ENCODE measurements at places on chromosomes 5 and 9. TPM values are rescaled to one million over a fixed set of nuclear protein-coding genes. Genes with fewer than 3 reads are reported as not detected.

The ACTBL2 gene
- 0.50 TPM for total RNA-seq

The CEL gene
- 0.50 TPM for total RNA-seq

The GDA gene
- not detected for total RNA-seq

The PRRX2 gene
- total RNA-seq, result 0.33 TPM

The RARS1 gene
- 79.7 TPM for total RNA-seq

The AQP3 gene
- total RNA-seq, result 6.0 TPM

The CAMK2A gene
- total RNA-seq, result 0.33 TPM

The GRIN3A gene
- not detected for total RNA-seq

The FOXD4L3 gene
- total RNA-seq, result 0.61 TPM

The PCDHAC1 gene
- total RNA-seq, result 3.3 TPM

The CCNO gene
- total RNA-seq, result 2.7 TPM

The PCDHA3 gene
- total RNA-seq, result not detected

The ZNF367 gene
- total RNA-seq, result 7.9 TPM

The NME5 gene
- 1.6 TPM for total RNA-seq

The BHMT gene
- not detected for total RNA-seq

The MYOT gene
- total RNA-seq, result 0.12 TPM

The SUSD3 gene
- not detected for total RNA-seq

The NR5A1 gene
- not detected for total RNA-seq

The NUTM2F gene
- not detected for total RNA-seq

The OXCT1 gene
- 18.2 TPM for total RNA-seq

The HSD17B3 gene
- not detected for total RNA-seq

The SLC36A3 gene
- total RNA-seq, result not detected

The WWC1 gene
- 17.8 TPM for total RNA-seq

The CER1 gene
- total RNA-seq, result not detected

The SPATA31A3 gene
- not detected for total RNA-seq

The LRRC19 gene
- total RNA-seq, result not detected

The CCDC171 gene
- total RNA-seq, result 2.8 TPM

The GMCL2 gene
- not detected for total RNA-seq

The EIF4E1B gene
- total RNA-seq, result not detected

The DNAH5 gene
- 1.1 TPM for total RNA-seq

The TSLP gene
- total RNA-seq, result 1.0 TPM

The OR2K2 gene
- not detected for total RNA-seq

The SLC34A3 gene
- total RNA-seq, result not detected

The LHX3 gene
- not detected for total RNA-seq

The MARCHF11 gene
- total RNA-seq, result not detected

The SNCAIP gene
- under 0.01 TPM for total RNA-seq

The SPAG8 gene
- not detected for total RNA-seq

The ARSI gene
- 6.0 TPM for total RNA-seq

The GABBR2 gene
- total RNA-seq, result not detected

The CATSPER3 gene
- not detected for total RNA-seq

The RAB3C gene
- total RNA-seq, result not detected

The IFNA21 gene
- not detected for total RNA-seq

The ITGA1 gene
- 14.6 TPM for total RNA-seq

The ZDHHC12 gene
- total RNA-seq, result 61.3 TPM

The WDR38 gene
- total RNA-seq, result not detected

The SAXO1 gene
- total RNA-seq, result not detected

The TAS2R1 gene
- total RNA-seq, result not detected

The BTNL3 gene
- total RNA-seq, result not detected

The FOXI1 gene
- not detected for total RNA-seq

The PIP5K1B gene
- 0.17 TPM for total RNA-seq

The C1QTNF3 gene
- 0.53 TPM for total RNA-seq

The NIPBL gene
- total RNA-seq, result 46.5 TPM

The FGF18 gene
- 0.16 TPM for total RNA-seq

The MCC gene
- total RNA-seq, result 77.3 TPM

The OR2Y1 gene
- not detected for total RNA-seq

The MSX2 gene
- total RNA-seq, result 3.3 TPM

Measured in mammary epithelial cell (primary cell).